Melanocyte of skin (primary cell): ENCODE measurements at places on chromosomes 7 and 10. TPM values are rescaled to one million over a fixed set of nuclear protein-coding genes. Genes with fewer than 3 reads are reported as not detected.

Gene DNAH11
- under 0.01 TPM in 1 of 2 replicates, not detected in the other for total RNA-seq

Gene GRM3
- not detected in 2 replicates for total RNA-seq

Gene GARIN1A
- total RNA-seq: 1.00 and 1.1 TPM in 2 replicates

Gene SAP25
- not detected in 2 replicates for total RNA-seq

Gene COBL
- total RNA-seq: 0.33 and 9.3 TPM in 2 replicates

Gene ARHGAP22
- 1.1 and 3.7 TPM in 2 replicates for total RNA-seq

Gene CASD1
- 15.7 and 22.2 TPM in 2 replicates for total RNA-seq

Gene PDIA4
- 226 and 229 TPM in 2 replicates for total RNA-seq

Gene TSPAN13
- total RNA-seq: 1.7 and 2.0 TPM in 2 replicates

Gene ADIRF
- not detected in 2 replicates for total RNA-seq

Gene NUDT1
- total RNA-seq: 23.7 and 26.2 TPM in 2 replicates

Gene LRIT1
- not detected in 2 replicates for total RNA-seq

Gene CTTNBP2
- total RNA-seq: 12.4 and 19.6 TPM in 2 replicates

Gene LIPF
- total RNA-seq: not detected in 2 replicates

Gene SPDYE11
- not detected in 2 replicates for total RNA-seq

Gene PIP
- total RNA-seq: not detected in 2 replicates

Gene DMBT1
- 0.36 TPM in 1 of 2 replicates, not detected in the other for total RNA-seq

Gene DLD
- total RNA-seq: 80.3 and 110 TPM in 2 replicates
